Cardiac ventricle fibroblast (primary cell): ENCODE measurements at places on chromosomes 13 and 19. TPM values are rescaled to one million over a fixed set of nuclear protein-coding genes. Genes with fewer than 3 reads are reported as not detected.

Gene ANGPTL4
- 112 and 127 TPM in 2 replicates for total RNA-seq

Gene TLE5
- 197 and 243 TPM in 2 replicates for total RNA-seq

Gene ATP1A3
- 0.05 TPM in 1 of 2 replicates, not detected in the other for total RNA-seq

Gene ZNF765
- total RNA-seq, result 4.0 and 5.3 TPM in 2 replicates

Gene MEIOSIN
- total RNA-seq, result not detected in 2 replicates

Gene FCHO1
- total RNA-seq, result 0.50 and 0.68 TPM in 2 replicates

Gene CFAP97D2
- total RNA-seq, result not detected in 2 replicates

Gene CATSPERD
- total RNA-seq, result not detected in 2 replicates

Gene OR4F17
- total RNA-seq, result not detected in 2 replicates

Gene LGALS4
- total RNA-seq, result not detected in 2 replicates

Gene S1PR5
- total RNA-seq, result not detected in 2 replicates

Gene ANKLE1
- 0.12 TPM in 1 of 2 replicates, not detected in the other for total RNA-seq

Gene ARL11
- not detected in 2 replicates for total RNA-seq

Gene SLC17A7
- not detected in 2 replicates for total RNA-seq

Gene SLC25A15
- 8.4 and 11.3 TPM in 2 replicates for total RNA-seq

Gene ARGLU1
- 17.9 and 20.4 TPM in 2 replicates for total RNA-seq

Gene GJA3
- total RNA-seq, result not detected in 2 replicates

Gene PSG7
- total RNA-seq, result not detected in 2 replicates

Gene NEK5
- total RNA-seq, result 0.06 TPM in 1 of 2 replicates, not detected in the other

Gene SMAD9
- total RNA-seq, result 7.1 and 7.8 TPM in 2 replicates

Gene ZNF43
- 5.6 and 5.8 TPM in 2 replicates for total RNA-seq

Gene URAD
- total RNA-seq, result not detected in 2 replicates

Gene ZNF792
- 2.9 and 5.4 TPM in 2 replicates for total RNA-seq

Gene PLVAP
- 0.20 and 0.31 TPM in 2 replicates for total RNA-seq

Gene SLC5A5
- not detected in 2 replicates for total RNA-seq

Gene ZNF221
- 7.6 and 10.6 TPM in 2 replicates for total RNA-seq

Gene PSPC1
- 23.0 and 28.6 TPM in 2 replicates for total RNA-seq

Gene ENOX1
- total RNA-seq, result 4.1 and 6.3 TPM in 2 replicates

Gene SIGLEC12
- total RNA-seq, result not detected in 2 replicates

Gene NPHS1
- not detected in 2 replicates for total RNA-seq

Gene KIR2DL4
- not detected in 2 replicates for total RNA-seq

Gene SPRED3
- 1.4 and 2.1 TPM in 2 replicates for total RNA-seq

Gene GPC5
- 0.05 TPM in 1 of 2 replicates, not detected in the other for total RNA-seq

Gene CAMSAP3
- total RNA-seq, result not detected in 2 replicates

Gene CNMD
- total RNA-seq, result not detected in 2 replicates

Gene ZNF460
- total RNA-seq, result 43.2 and 46.7 TPM in 2 replicates

Gene SIAH3
- not detected in 2 replicates for total RNA-seq

Gene ZNF836
- 10.4 and 12.8 TPM in 2 replicates for total RNA-seq

Gene RFXAP
- total RNA-seq, result 1.3 and 1.5 TPM in 2 replicates

Gene ZFP30
- total RNA-seq, result 7.7 and 12.0 TPM in 2 replicates

Gene PRKCG
- total RNA-seq, result not detected in 2 replicates

Gene ATP8A2
- total RNA-seq, result not detected in 2 replicates

Gene PDE4A
- 13.7 and 16.1 TPM in 2 replicates for total RNA-seq

Gene F10
- 4.4 and 5.7 TPM in 2 replicates for total RNA-seq

Gene NCCRP1
- not detected in 2 replicates for total RNA-seq

Gene DGKH
- 3.3 and 3.6 TPM in 2 replicates for total RNA-seq

Gene NUMBL
- 61.5 and 151 TPM in 2 replicates for total RNA-seq

Gene KLK4
- total RNA-seq, result not detected in 2 replicates
